Activated effector memory CD4-positive, alpha-beta T cell treated with anti-CD3 and anti-CD28 coated beads, Interleukin-2, amount 50 U/mL, for 16 hours (primary cell): ENCODE measurements at places on chromosomes 5 and 9.

DNA sequence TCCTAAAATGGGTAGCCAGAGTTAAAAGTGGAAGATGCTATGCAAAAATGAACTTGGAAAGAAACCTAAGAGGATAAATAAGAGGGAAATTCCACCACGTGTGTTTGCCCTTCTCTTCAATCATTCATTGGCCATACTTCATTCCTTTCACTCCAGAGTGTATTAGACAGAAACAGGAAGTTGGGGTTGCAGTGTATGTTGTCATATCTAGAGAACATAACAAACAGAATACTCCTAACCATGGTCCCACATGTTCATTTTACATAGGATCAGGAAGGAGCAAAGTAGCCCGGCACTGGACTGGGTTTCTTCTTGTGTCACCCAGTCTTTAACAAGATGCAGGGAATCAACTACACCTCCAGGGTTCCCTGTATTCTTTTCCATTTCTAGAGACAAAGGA lies 7.6 kb upstream of the GPBP1 start:
- DNase-seq = no peak

- no peak for DNase-seq
These were observed 644.9 kb downstream of the CCDC171 start for GRCh38 chr9:16197578-16198370.

- no peak for DNase-seq
These were observed 31.1 kb upstream of the ANGPTL2 start for GRCh38 chr9:127153501-127153900.

DNA sequence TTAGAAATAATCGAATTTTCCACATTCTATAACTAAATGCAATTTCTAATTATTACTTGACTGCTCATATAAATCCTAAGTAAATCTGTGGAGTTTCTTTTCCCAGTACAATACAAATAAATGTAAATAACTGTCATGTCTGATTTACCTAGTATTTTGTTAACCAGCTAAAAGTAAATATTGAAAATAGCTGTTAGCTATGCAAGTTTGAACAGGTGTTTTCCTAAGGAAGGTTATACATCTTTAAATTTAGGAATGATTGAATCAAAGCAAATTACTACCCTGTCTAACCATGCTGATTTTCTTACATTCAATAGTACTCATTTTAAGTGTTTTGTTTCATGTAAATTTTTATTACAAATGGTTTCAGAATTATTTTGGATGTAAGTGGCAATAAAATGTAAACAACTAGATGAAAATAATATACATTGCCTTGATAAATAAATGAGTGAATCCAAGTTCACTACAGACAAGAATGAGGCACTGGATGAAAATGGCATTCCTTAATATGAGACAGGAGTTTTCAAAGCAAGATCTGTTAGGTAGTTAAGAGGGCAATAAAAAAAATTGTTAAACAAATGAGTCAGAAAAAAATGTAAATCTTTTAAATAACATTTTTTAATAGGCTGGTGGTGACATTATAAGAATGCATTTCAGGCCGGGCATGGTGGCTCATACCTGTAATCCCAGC lies 15.8 kb downstream of the MCIDAS start:
- no peak for DNase-seq

DNA sequence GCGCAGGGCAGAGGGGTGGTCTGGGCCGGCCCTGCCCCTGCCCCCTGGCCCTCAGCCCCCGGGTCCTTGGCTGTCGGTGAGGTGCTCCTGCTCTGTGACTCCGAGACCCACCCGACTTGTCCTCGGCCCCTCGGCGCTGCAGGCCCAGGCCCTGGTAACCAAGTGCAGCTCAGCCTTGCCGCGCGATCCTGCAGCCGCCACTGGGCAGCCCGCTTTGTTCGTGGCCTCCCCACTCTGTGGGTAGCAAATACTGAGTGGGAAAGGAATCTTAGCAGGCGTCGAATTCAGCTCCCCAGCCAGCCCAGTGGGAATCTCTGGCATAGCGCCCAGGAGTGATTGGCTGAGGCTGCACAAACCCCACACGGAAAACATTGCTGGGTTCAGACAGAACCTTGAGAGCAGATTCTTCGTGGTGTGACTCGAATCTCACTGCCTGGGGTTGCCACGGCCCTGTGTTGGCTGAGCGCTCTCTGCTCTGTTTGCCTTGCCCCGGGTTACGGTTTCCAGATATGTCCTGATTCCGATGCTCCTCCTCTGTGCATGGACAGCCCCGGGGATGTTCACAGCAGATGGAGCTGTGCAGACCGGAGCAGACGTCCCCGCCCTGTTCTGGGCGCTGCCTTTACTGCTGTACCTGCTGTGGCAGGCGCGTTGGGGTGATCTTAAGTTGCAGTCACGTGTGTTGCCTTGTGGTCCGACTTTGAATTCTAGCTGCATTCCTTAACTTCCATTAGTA lies 13.4 kb upstream of the EXOC3 start:
- DNase-seq = peak; percentile 62

DNA sequence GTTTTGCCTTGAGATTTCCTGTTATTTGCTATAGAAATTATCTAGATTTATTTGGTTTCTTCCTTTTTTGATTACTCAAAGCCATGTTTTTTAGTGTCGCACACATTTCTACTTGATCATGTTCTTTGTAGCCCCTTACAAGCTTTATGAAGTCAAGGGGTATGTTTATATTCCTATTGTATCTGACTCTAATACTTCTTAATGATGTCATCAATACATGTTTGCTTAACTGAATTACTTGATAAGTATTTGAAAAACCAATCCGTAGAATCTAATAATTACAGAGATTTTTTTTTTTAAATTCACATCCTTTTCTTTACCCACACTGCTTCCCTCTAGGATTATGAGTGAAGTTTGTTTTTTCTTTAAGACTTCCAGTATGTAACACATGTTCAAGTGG lies 53.0 kb downstream of the CDC42SE2 start:
- no peak for DNase-seq

DNA sequence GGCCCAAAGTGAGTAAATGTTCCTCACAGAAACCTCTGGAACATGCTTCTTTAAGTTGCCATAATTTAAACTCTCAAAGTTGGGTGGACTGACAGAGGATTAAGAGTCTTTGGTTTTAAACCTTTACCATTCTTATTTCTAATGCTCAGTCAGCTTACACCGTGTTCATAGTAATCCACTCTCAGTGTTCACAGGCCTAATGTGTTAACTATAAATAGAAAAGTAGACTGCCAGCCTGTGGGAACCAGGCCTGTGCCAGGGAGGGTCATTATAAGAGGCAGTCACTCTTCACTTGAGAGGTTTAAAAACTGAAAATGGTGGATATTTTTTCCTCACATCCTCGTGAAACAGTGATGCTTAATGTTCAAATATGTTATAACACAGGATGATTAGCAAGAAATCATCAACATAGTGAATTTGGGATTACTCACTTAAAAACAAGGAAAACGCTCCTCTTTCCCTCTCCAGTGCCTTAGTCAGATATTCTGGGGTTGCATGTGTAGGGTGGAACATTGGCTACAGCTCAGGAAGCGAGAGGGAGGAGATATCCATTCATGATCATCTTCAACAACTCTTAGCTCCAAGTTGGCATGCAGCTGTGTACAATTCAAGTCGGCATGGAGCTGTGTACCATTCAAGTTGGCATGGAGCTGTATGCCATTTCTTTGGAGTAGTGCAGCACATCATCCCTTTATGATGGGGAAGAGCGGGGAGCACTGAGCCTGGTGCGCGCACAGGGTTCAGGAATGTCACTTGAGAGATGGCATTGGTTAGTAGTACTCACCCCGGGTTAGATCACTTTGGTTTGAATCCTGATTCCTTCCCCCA lies 65.8 kb downstream of the KIAA1958 start:
- no peak for DNase-seq

DNA sequence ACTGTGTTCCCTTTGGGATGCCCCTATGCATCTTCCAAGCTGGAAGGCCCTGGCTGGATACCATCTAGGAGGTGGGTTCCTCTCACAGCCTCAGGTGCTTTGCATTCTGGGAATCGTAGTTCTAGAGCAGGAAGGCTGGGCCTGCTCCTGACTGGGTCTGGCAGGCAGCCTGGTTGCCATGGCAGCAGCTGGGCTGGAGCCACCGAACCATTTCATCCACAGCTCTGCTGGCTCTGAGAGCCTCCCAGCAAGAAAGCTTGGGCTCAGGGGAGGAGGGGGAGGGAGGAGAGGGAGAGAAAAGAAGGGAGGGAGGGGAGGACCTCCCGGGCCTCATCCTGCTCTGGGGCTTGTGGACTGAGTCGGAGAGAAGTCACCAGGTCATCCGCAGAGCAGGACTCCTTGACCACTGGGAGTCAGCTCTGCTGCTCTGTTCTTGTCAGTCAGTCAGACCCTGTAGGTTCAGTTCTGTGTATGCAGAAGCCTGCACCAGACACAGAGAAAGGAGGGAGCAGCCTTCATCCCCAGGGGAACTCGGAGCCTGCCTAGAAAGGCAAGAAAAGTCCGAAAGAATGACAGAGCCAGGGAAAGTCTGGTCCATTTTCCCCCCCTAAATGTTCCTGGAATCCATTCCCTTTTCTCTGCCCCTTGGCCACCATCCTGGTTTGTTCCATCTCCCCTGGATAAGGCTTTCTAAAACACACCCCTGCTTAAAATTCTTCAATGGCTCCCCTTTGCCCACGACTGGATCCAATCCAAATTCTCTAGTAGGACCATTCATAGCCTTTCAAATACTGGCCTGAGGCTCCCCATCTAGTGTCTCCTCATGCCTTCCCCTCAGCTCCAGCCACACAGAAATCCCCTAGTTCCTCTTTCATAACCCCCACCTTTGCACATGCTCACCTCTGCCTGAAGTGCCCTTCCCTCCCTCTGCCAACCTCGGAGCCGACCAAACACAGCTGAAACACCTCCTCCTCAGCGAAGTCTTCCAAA lies 65.4 kb upstream of the ARAP3 start:
- no peak for DNase-seq
